ENCODE measurements at places on chromosomes 4 and X.

GRCh38 chrX:120452131-120452530, 17.0 kb downstream of the LAMP2 start:
- peak; percentile 45 for DNase-seq

DNA sequence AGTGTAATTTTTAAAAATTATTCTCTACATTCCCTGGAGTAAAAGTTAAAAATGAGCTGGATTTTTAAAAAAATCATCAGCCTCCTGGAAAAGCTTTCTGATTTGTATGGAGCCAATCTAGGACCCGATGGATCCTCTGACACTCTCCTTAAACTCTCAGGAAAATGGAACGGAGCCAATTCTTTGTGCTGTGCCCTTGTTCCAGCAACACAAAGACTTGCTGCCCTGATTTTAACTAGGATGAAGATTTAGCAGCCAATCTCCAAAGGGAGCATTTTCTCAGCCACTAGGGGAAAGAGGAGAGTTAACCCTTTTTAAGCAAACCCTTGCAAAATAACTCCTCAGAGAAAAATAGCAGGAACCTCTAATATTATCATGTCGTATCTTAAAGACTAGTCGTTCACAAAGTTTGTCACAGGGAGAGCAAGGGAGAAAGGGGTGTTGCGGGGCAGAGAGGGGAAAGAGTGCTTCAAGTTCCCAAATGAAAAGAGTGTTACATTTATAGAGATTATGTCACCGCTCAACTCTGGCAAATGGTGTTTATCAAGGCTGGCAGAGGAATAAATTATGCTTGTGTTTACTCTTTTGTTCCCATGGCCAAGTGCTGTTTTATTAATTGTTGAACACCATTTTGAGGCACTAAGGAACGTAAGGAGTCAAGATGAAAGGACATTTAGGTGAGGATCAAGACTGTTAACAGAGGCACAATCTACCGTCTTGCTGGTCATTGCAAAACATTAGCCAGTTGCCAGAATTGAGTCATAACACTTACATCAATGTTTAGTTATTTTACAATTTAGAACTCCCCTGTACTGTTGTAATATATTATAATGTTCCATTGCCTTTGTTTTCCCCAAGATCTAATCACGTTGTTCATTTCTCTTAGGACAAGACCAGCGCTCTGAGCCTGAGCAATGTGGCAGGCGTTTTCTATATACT, 250.7 kb downstream of the THOC2 start:
- peak; percentile 46 for DNase-seq

DNA sequence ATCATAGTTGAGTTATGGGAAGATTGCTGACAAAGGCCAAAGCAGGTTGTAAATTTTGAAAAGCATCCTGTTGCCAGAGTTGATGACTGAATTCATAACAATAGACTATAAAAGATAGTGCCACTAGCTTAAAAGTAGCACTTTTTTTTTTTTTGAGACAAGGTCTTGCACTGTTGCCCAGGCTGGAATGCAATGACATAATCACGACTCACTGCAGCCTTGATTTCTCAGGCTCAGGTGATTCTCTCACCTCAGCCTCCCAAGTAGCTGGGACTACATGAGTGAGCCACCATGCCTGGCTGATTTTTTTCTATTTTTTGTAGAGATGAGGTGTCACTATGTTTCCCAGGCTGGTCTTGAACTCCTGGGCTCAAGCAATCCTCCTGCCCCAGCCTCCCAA, 122.7 kb downstream of the SPOCK3 start:
- no peak for DNase-seq

- no peak for DNase-seq
These were observed 4.9 kb downstream of the CXCL2 start for GRCh38 chr4:74093981-74094623.

DNA sequence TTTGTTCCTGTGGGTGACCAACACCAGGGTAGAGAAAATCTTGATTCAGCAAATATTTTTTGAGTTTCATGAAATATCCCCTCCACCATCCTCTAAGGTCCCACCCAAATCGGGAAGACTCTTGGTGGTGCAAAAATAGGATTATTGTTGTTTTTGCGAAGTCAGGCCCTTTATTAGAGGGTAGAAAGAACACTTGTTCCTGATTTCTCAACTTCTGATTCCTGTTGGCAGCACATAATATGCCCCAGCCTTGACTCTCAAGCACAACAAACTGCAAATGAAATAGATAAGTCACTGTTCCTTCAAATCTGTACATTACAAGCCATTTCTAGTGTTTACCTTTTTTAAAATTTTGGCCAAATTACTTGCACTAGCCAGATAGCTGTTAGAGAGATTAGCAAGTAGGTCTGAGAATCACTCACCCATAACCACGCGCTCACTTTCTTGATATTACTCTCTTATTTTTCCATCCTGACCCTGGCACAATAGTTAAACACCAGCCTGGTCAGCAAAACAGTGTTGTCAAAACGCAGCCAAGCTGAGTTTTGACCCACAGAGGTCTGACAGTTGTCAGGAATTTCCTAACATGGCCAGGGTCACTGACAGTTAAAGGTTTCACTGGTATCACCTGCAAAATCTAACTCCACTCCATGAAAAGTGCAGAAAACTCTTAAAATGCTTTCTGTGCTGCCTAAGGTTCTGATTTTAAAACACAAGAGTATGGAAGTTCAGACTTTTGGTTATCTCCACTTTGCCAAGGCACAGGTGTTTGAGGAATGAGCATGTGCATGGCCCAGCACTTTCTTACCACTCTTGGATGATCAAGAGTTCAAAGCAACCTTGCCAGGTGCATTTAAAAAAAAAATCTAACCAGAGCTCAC, 69.8 kb downstream of the RBM47 start:
- no peak for DNase-seq

GRCh38 chr4:87074121-87074488, 139.3 kb downstream of the AFF1 start:
- no peak for DNase-seq

- DNase-seq = no peak
These were observed 482.9 kb downstream of the NAF1 start for GRCh38 chr4:162683659-162684370.

GRCh38 chr4:138455097-138455496, 212.9 kb upstream of the SLC7A11 start:
- DNase-seq = no peak

GRCh38 chr4:102869569-102870197, 891 bp downstream of the CISD2 start:
- DNase-seq = no peak

GRCh38 chrX:50769389-50770063, 44.5 kb downstream of the SHROOM4 start:
- no peak for DNase-seq

DNA sequence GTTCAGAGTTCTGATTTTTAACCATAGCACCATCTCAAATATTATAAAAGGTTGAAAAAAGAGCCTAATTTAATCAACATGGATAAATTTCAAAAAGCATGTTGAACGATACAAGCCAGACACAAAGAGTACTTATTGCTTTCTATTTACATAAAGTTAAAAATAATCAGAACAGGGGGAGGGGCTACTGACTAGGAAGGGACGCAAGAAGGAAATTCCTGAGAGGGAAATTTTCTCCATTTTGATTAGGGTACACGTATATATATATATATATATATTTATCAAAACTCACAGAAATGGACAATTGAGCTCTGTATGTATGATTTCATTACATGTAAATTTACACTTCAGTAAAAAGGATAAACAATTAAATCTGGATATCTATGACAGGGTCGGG, 482 bp upstream of the MBTPS2 start:
- peak; percentile 19 for DNase-seq

DNA sequence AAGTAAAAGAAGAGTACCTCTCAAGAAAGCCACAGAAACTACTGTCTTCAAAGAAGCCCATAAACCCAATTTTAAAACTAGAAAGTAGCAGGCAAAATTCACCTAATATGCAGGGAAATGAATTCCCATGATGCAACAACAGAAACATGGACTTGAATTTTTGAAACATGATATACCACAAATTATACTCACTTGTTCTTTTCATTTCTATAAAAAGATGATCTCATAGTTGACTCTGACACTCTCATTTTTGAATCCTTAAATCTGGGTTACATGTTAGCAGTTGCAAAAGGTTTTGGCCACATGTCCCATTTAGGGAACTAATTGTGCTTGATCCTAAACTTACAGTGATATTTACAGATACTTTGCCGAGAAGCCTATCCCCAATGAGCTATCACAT, 1130.8 kb downstream of the FAT4 start:
- DNase-seq = peak; percentile 67

GRCh38 chrX:152892999-152893891, 4.6 kb upstream of the ZNF185 start:
- no peak for DNase-seq

DNA sequence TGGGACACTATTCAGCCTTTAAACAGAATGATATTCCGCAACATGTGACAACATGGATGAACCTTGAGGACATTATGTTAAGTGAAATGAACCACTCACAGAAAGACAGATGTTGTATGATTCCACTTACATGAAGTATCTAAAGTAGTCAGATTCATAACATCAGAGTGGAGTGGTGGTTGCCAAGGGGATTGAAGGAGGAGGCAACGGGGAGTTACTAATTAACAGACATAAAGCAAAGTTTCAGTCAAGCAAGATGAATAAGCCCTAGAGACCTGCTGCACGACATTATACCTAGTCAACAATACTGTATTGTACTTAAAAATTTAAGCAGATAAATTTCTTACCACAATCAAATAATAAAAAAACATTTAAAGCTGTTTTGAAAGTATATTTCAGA, 105.0 kb upstream of the NR0B1 start:
- DNase-seq = no peak

- DNase-seq = no peak
These were observed 7.5 kb upstream of the PTCHD1 start for GRCh38 chrX:23327104-23327503.

GRCh38 chr4:121014544-121014943, 57.8 kb downstream of the NDNF start:
- no peak for DNase-seq

DNA sequence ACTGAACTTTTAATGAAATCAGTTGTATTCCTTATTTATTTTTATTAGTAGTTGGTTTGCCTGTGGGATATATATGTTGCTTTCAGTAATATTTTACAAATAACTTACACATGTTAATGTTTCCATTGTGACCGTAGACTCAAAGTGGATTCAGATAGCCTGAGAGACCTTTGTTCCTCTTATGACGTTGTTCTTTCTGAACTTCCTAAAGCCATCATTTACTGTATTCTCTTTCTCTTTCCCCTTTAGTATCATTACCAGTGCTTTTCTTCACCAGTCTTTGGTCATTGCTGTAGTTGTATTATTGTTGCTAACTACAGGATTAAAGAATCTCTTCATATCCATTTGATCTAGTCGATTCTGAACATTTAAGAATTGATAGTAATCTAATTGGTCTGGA, 4.3 kb downstream of the STIM2 start:
- no peak for DNase-seq

DNA sequence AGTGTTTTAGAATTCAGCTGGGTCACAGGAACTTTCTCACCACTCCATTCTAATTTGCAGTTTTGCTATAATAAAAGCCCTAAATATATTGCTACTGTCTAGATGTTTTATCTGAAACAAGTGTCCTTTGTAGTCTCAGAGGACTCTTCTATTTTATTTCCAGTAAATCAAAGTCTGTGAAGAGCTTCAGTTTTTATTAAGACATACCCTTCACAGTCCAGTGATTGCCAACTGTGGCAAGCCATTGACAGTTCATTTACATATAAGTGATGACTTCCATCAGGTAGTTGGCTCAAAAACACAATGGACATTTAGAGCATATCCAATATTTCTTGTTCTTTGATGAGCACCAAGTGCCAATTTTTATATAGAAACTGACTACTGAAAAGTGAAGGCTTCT, 466.1 kb downstream of the IQCM start:
- DNase-seq = no peak

GRCh38 chr4:11729548-11729947, 300.9 kb upstream of the HS3ST1 start:
- peak; percentile 28 for DNase-seq

DNA sequence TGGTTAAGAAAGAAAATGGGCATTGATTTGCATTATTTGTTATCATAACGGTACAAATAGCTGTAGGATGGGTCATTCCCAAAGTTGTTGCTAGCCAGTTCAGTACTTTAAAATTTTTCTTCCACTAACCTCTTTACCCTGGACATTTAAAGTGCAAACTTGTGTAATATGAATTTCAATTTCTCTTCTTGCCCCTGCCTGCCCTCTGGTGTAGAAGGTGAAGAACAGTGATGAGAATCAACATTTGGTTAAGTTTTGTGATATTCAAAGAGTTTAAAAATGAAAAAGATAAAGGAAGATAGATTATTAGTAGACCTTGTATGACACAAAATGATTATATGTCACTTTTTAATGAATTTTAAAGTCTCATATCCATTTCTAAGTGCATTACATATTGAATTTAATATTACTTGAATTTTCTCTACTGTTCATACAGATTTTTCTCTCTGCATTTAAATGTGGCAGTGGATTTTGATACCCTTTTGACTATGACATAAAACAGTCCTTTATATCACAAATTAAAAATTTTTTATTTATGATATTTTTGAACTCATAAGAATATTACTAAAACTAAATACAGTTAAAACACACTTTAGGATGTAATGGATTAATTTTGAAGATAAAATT, 337.7 kb downstream of the BMPR1B start:
- peak; percentile 6 for DNase-seq

GRCh38 chrX:13051529-13052172, 7.2 kb upstream of the FAM9C start:
- no peak for DNase-seq

- DNase-seq = no peak
These were observed 14.8 kb downstream of the SUV39H1 start for GRCh38 chrX:48711162-48711928.

GRCh38 chrX:153723351-153724251, 586 bp downstream of the BCAP31 start:
- DNase-seq = peak; percentile 14

- DNase-seq = no peak
These were observed 177.2 kb downstream of the TRIML1 start for GRCh38 chr4:188316391-188316790.

DNA sequence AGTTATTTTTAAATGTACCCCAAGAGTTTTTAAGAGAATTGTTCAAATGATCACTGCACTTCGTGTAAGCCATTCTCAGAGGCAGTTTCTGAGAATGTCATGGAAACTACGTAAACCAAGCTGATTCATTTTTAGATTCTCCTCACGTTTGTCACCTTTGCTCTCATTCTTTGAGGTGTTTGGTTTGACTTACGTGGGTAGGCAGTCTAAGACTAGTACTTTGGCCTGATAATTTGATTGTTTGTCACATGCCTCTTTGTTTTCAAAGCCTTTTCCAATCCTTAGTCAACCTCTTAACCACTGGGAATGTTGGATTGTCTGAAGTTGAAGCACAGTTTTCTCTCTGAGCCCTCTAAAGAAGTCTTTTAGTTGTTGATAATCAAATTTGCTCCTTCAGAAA, 10.5 kb downstream of the SEPTIN11 start:
- DNase-seq = no peak

DNA sequence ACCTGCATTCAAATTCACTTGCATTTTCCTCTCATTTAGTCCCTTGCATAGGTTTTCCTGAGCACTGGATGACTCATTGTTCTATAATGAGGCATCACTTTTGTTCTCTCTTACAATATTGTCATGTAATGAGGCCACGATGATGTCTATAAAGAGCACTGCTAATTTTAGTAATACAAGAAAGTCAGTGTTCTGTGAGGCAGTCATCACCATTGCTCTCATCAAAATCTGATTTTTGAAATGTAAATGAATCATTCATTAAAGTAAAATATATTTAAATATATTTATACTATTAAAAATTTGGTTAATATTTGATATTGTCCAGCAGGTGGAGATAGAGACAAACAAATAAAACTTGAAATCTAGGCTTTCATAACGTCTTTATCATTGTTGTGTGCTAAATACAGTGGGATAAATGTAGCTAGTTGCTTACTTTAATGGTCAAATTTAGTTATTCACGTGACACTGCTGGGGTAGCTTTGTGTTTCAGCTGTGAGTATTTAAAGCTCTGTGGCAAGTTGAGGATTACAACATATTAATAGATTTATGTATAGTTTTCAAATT, 15.4 kb downstream of the HMGB2 start:
- DNase-seq = peak; percentile 57
